ENCODE measurements at places on chromosomes 4 and X.

DNA sequence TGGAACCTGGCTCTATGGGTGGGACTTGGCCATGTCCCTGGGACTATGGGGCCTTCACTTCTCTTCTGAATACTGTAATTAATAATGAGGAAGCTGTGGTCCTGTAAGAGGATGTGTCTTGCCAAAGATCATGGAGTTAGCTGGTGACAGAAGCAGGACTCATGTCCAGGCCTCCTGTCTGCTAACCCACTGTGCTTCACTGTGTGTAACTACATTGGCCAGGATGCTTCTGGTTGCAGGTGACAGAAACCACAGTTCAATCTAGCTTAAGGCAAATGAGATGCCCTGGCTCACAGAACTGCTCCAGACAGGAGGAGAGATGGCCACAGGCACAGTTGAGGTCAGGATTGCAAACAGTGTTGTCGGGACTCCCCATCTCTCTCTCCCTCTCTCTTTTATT lies 3.1 kb downstream of the MTMR1 start:
- peak; percentile 32 for DNase-seq

- DNase-seq, result no peak
Measured at GRCh38 chrX:110215411-110215810, 102.5 kb downstream of the AMMECR1 start.

DNA sequence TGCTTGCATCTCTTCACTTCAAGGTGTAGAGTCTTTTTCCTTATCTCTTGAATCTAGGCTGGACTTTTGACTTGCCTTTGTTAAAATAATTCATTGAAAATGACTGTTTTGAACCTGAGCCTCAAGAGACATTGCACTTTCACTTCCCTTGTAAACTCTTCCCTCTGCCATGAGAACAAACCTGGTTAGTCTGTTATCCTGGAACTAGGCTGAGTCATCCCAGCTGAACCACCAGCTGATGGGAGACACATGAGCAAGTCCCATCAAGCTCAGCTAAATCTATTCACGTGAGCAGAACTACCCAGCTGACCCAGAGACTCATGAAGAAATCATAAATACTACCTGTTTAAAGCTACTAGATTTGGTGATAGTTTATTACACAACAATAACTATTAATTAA lies 202.3 kb upstream of the CENPE start:
- DNase-seq, result no peak

GRCh38 chr4:187467224-187467623 lies 528.3 kb upstream of the ZFP42 start:
- no peak for DNase-seq

GRCh38 chr4:108570993-108571569 lies 49.3 kb upstream of the RPL34 start:
- no peak for DNase-seq

DNA sequence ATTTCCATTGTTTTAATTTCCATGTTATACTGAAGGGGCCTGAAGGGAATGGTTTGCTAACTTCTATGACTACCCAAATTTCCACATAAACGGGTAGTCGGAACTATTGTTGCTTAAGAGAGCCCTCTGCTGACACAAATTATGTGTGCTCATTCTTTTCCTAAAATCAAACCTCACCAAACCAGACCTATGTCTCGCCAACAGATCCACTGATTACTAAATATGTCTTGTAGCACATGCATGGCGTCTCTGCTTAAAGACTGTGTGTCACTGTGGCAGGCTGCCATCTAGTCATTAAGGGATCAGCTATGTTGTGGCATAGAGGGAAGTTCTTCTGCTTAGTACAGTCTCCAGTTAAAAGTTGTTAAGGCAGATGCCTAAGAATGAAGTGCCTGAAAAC lies 25.1 kb downstream of the PIR start:
- no peak for DNase-seq

DNA sequence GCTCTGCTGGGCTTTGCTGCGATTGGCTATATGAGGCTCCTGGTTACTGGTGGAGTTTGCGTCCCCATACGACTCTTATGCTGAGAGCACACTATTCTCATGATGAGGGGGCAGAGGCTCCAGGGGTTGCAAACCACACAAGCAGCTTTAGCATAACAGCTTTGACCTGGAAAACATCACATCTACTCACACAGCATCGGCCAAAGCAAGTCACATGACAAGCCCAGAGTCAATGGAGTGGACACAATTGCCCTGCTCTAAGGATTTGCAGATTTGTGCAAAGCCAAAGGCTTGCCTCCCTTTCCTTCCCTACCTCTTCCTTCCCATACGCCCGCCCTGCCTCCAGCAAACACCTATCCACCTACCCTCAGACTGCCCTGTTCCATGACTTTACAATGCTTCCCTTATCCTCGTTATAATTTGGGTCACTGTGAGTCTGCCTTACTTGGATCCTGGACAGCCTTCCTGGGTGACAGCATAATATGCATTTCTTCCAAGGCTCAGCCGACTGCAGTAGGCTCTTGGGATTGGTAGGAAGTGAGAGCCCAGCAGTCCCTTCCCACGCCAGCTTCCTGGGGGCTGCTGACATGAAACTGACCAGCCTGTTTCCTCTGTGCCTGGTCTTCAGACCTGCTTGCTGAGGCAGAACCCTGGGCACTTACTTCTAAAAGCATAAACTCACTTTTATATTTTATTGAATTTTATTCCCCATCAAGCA lies 208.2 kb upstream of the PSAPL1 start:
- no peak for DNase-seq

DNA sequence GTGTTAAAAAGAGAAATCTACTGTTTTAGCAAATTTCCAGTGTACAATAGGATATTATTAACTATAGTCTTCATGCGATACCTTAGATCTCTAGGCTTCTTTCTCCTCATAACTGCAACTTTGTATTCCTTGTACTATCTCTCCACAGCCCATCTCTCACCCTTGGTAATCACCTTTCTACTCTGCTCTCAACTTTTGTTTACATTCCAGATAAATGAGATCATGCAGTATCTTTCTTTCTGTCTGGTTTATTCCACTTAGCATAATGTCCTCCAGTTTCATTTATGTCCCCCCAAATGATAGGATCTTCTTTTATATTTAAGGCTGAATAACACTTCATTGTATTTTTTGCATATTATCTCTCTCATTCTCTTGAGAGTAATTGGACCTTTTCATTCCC lies 165.5 kb downstream of the HS3ST1 start:
- DNase-seq, result no peak
